ENCODE measurements at places on chromosomes 1 and 21.

- no peak for DNase-seq
These were observed 45.2 kb downstream of the GALNT2 start for GRCh38 chr1:230112131-230112701.

DNA sequence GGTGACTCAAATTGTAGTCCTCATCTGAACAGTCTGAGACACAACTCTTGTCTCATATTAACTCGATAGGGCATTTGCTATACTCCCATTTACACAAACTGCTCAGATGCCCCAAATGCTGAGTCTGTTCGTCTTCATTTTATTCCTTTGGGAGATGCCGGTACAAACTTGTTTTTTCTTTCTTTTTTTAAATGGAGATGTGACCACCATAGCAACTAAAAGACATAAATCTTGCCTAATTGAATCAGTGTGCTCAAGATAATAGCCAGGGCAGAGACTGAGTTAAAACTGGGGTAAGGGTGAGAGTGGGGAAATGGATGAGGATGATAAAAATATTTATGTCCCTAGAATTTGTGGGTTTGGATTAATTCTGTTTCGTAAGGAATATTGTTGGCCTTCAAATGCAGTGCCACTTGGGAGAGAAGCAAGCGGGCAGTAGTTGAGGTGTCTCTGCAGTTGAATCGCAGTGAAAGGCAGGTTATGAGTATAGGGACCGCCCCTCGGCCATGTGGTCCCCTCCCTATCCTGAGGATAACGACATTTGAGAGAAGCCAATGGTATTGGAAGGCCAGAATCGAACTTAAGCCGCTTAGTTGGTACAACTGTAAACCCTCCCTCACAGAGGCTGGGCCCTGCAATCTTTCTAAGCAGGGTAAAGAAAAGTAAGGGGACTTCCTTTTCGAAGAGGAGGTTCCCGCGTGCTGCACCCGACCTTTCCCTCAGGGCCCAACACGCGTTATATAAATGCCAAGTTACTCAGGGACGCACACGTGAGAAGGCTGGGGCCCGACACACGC, 859 bp upstream of the LRRC8B start:
- no peak for DNase-seq

DNA sequence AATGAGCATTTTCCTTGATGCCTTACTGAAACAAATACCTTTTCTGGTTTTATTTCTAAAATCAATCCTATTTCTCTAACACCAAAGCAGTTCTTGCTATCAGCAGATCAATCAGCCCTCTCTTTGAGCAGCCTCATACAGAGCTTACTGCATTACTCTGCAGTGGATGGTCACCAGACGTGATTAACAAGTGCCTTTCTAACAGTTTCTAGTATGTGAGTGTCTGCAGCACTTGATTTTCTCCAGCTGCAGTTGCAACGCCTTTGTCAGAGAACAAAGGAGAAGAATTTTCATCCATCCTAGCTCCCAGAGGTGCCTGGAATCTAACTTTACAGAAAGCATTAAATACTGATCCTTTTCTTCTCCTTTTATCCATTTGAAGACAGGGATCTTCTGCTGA, 177.3 kb upstream of the SGIP1 start:
- DNase-seq, result no peak

DNA sequence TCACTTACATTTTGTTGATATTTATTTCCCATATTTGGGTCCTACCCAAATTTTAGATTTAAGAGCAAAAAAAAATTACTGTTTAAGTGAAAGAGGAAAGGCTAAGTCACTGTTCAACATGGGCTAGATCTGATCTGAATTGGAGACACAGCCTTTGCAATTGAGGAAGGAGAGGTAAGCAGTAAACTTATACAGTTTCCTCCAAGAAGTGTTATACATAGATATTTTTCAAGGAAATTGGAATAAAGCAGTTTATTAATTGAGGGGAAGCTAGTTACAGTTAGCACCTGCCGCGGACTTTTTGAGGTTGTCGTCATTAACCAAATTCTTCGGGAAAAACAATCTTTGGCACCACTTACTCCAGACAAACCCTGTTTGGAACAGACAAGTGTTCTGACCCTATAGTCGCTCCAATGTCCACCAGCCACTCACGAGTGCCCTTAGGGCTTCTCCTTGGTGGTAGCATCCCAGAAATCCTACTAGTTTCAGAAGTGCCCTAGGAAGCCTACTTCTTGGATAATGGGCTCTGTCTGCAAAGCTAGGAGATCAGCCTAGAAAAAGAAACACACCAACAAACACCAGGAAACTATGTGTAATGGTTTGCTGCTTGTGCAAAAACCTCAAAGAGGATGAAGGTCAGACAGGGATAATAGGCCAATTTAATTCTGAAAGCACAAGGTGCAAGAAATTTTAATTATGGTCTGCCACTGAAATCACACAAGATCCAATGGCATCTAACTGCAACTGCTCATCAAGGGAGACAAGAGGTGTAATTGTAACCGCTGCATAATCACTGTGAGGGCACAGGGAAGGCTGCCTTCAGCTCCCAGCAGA, 2.5 kb downstream of the WLS start:
- no peak for DNase-seq

DNA sequence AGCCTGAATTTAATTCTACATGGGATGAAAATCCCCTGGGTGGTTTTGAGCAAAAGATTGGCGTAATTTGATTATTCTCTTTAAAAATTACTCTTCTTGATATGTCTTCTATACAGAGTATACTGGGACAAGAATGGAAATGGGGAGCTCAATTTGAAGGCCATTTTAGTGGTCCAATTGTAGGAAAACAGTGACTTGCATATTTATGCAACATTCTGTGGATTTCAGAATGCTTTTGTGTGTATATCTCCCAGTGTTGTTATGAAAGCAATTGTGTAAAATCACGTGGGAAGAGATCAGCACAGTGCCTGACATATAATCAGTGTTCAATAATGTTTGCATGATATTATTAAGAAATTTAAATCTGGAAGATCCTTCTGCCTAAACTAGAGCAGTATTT, 575.9 kb upstream of the PBX1 start:
- DNase-seq, result no peak

DNA sequence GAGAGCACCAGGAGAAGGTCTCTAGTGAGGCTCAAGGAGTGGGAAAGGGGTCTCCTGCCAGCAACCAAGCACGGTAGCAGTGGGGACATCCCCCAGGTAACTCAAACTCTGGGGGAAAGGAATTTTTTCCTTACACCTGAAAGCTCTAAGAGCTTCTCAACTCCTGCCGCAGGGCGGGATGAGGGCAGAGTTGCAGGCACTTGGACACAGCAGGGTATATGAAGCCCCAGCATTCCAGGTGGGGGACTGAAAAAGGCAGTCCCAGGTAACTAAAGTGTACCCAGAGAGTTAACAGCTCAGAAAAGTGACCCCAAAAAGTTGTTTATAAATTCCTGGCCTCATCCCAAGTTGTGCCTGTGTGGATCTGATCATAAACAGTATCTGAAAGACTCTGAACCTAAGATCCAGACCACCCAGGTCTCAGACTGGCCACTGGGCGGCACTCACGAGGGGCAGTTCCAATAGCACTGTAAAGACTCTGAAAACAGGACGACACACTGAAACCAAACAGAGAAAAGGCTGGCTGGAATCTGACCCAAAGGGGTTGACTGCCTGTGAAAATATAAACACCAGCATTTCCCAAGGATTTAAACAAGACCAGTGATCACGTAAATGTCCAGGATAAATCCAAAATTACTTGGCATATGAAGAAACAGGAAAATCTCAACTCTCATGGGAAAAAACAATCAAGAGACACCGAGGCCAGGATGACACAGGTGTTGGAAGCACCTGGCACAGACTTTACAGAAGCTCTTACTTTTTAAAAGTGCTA, 47.5 kb downstream of the HSF2BP start:
- no peak for DNase-seq

- DNase-seq, result peak; percentile 88
These were observed at the start of gene HNRNPU for GRCh38 chr1:244864253-244865027. TSS of gene HNRNPU (minus strand) at chr1:244864543. CDS start at chr1:244864307, 236 bp downstream.

DNA sequence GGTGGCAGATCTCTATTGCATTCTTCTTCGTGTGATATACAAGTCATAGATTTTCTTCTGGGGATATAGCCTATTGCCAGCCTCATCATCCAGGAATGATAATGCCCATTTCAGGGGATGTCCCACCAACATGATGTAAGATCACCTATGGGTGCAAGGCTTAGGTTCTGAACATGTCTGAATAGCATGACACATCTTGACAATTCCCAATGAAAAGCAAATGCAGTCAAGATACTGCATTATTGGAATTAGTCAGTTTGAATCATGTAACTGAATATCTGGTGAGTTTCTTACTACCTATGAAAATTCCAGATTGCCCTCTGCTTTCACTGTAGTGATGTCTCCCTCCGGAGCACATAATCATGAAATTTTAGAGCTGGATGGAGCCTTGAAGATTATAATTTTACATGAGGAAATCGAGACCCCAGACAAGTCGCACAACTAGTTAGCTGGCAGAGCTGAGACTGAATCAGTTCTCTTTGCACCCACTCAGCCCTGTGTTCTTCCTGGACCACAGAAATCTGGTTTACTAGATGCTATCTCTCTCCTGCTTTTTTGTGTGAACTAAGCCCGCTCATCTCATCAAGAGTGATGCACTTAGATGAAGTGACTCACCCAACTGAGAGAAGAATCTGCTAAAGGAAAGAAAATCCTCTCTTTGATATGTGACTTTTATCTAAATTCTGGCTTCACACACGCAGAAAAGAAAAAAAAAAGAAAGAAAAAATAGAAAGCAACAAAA, 65.0 kb downstream of the WDR64 start:
- DNase-seq, result no peak

DNA sequence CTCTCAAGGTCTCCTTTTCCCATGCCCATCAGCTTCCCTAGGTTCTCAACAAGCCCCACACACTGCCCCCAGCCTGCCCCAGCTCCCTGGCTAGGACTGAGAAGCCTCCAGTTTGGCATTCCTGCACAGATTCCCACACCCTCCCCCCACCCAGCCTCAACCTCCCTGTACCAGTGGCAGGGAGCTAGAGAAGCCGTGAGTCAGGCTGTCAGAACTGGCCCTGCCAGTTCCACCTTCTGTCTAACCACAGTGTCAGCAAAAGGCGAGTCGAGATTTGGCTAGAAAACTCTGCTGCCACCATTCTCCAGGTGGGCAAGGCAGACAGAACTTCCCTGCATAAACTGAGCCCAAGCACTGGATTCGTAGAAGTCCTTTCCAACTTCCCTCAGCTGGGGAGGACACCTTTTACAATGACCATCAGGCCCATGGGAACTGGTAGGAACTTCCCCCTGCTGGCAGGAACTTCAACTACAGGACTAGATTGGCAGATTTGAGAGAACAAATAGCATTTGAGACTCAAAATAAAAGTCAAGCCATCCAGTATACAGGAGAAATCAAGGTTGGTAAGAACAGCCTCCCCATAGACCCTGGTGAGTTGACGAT, 31.0 kb downstream of the TNNT2 start:
- peak; percentile 68 for DNase-seq

DNA sequence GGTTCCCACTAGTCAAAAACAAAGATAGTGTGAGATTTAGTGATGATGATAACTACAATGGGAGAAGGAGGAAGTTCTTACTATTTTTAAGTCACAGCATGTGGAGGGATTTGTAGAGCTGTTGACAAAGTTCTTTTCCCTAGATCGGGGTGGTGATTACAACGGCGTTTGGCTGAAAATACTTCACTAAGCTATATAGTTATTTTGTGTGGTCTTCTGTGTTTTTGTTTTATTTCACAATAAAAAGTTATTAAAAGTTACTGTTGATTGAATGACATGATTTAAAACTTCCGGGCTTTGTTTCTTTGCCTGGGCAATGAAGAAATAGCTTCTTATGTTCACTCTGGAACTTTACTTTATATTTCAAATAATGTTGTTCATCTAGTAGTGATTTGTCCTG, 47.3 kb upstream of the SSX2IP start:
- no peak for DNase-seq

- DNase-seq, result no peak
These were observed 108.0 kb downstream of the HMGB4 start for GRCh38 chr1:33971913-33972312.

DNA sequence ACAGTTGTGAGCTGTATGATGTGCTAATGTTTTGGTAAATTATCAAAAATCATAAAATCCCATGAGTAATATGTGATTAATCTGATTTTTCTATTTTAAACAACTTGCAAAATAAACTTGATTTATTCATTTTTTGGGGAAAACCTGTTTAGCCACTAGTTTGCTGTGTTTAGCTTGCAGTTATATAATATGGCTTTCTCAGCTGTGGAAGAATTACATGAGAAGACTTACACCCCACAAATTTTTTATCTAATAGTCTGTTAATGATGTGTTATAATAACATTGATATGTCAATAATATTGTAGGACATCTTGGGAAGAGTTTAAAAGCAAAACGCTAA, 2.4 kb upstream of the ERRFI1 start:
- no peak for DNase-seq

DNA sequence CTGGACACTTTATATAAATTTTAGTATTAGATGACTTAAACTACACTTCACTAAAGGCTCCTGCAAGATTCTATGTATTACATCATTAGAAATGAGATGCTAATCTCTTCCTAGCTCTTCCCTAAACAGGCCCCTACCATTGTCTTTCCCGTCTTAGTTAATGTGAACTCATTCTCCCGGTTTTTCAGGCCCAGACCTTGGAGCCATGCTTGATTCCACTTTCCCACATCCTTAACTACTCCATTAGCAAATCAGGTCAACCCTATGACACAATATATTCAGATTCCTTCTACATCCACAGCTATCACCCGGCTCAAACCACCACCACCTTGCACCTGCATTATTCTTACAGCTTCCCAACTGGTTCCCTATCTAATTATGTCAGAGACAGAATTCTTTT, 73.3 kb downstream of the NVL start:
- no peak for DNase-seq

- DNase-seq, result no peak
These were observed 19.4 kb downstream of the PRPF38A start for GRCh38 chr1:52423771-52424170.

GRCh38 chr1:61439234-61439633, 285.7 kb downstream of the TM2D1 start:
- DNase-seq, result no peak

DNA sequence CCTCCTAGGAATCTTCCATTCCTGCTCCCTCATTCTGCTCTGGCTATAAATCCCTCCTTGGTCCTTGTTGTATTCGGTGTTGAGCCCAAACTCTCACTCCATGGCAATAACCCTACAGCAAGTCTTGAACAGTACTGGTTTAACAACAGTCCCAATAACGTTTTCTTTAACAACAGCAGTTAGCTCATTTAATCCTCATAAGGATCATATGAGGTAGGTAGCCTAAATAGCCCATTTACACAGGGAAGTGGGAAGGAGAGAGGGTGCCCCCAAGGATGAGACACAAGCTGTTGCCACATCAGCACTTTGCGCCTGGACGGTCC, 444 bp upstream of the AGTRAP start:
- no peak for DNase-seq

GRCh38 chr1:225996946-225997545, 2.1 kb downstream of the SDE2 start:
- DNase-seq, result no peak

GRCh38 chr1:13775916-13776315, 75.9 kb downstream of the PRDM2 start:
- DNase-seq, result no peak

GRCh38 chr1:51818487-51818886, 60.0 kb downstream of the NRDC start:
- no peak for DNase-seq

Data from LNCaP clone FGC (cell line).